ENCODE measurements at places on chromosomes 16 and 17. TPM values are rescaled to one million over a fixed set of nuclear protein-coding genes. Genes with fewer than 3 reads are reported as not detected.

DNA sequence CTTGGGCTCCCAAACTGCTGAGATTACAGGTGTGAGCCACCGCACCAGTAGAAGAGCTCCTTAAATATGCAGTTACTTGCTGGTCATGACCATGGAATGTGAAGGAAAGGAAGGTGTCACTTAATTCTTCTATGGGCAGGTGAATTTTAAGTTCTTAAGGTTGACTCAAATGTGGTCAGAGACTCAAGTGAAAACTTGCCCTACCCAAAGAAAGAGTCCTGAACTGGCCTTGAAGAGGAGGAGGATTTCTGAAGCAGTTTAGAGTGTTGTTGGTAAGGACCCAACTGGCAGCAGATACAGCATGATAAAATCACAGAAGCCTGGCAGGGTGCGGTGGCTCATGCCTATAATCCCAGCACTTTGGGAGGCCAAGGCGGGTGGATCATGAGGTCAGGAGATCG, 29.4 kb downstream of the CHD9 start:
- DNase-seq = no peak

TP53TG3D gene
- total RNA-seq = not detected

DNA sequence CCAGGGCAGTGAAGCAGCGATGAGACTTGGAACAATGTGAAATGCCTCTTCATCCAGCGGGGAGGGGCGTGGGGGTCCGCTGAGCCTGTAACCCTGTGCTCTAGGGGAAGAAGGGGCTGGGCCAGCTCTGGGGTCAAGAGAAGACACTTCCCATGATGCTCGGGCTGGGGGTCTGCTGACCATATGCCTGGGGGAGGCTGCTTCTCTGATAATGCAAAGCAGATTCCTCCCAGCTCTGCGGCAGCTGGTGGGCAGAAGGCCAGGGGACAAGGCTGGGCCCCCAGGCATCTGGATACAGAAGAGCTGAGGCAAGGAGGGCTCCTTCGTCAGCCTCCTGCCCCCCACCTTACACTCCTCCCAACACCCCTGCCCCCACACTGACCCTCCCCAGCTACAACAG, 24.7 kb downstream of the NGFR start:
- DNase-seq = peak; percentile 78

DNA sequence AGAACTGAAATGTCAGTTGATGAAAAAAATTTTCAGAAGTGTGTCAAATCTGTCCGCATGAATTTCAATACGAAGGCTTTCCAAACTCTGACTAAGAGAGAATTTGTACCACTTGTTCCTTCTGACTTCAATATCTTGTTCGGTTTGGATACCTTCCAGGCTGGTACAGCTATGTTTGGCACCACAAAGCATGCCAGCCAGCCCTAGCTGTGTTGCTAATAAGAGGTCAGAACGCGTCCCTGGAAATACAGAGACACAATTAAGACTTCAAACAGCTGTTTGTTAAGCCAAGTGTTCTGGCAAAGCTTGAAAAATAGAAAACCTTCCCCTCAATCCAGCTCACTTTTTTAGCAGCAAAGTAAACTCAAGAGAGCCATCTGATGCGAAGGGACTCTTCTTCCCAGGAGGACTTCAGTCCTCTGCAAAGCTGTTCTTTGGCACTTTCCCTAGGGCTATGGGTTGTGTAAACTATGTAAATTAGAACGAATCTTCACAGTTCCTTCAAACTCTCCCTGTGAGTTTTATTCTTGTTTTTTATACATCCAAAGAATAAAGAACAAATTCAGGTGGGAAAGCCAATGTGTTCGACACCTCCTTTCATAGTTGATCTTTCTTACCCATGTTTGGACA, 35.1 kb downstream of the GRB2 start:
- DNase-seq = no peak

DNA sequence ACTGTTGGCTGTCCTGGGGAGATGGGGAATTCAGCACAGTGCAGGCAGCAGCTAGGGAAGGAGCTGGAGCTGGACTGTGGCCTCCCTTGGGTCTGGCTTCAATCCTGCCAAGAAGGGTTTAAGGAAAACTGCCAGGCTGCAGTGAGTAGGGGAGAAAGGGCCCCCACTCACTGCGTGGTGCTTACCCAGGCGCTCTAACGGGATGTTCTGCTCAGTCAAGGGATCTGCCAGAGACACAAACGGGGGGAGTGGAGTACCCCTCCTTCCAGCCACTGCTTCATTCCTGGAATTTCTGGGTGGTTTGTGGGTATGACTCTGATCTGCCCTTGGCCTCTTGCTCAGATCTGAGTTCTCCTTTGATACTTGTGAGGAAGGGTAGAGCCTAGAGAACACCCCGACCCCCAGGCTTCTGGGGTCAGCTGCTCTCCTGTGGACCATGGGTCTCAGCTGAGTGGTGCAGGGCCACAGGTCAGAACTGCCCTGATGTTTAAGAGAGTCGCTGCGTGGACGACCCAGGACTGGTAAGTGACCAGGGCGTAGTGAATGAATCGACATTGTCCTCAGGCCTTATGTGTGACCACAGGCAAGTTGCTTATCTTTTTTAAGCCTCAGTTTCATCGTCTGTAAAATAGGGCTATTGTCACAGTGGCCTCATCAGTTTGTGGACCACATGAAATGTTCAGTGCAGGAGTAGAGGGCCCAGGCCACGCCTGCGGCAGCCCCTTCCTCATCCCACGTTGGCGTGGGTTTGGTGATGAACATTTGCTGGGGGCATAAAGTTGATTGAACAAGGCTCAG, 9.6 kb downstream of the CRISPLD2 start:
- DNase-seq = no peak

SYT17 gene
- total RNA-seq = 27.6 TPM

SLC52A1 gene
- 5.4 TPM for total RNA-seq

GRCh38 chr16:73793260-73793659, 503.4 kb upstream of the PSMD7 start:
- DNase-seq = no peak

GRCh38 chr17:16286009-16286946, 67.0 kb downstream of the CENPV start:
- peak; percentile 84 for DNase-seq

DNA sequence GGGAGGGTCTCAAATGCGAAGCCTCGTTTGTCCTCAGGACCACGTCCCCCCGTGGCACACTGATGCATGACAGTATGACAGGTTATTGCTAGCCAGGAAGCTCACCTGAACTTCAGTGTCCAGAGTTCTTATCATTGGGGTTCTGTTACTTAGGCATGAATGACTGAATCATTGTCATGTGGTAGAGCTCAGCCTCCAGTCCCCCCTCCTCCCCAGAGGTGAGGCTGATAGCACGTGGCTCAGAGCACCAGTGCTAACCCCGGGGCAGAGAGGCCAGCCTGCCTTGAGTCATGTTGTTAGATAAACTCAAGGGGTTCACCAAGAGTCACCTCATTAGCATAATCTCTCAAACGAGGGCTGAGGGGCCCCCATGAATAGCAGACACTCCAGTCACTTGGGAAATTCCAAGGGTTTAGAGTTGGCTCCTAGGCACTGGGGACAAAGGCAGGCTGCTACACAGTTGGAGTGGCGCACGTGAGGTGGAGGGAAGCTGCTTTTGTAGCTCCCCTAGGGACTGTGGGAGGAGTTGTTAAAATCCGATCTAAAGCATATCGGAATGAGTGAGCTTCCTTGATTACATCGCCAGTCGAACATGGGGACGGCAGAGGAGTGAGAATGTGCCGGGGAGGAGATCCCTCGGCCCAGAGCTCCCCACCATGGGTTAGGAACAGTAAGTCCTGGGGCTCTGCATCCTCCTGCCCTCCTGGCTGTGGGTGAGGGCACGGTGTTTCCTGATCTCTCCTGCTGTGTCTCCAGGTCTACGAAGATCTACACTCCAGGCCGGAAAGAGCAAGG, 18.2 kb downstream of the DHX38 start:
- no peak for DNase-seq

SCNN1G gene
- total RNA-seq = 18.8 TPM

- no peak for DNase-seq
Measured at GRCh38 chr16:3147757-3148104, 12.9 kb downstream of the ZNF213 start.

GRCh38 chr17:69424287-69425041, 10.0 kb downstream of the MAP2K6 start:
- DNase-seq = no peak

KRTAP3-1 gene
- total RNA-seq = not detected

DNA sequence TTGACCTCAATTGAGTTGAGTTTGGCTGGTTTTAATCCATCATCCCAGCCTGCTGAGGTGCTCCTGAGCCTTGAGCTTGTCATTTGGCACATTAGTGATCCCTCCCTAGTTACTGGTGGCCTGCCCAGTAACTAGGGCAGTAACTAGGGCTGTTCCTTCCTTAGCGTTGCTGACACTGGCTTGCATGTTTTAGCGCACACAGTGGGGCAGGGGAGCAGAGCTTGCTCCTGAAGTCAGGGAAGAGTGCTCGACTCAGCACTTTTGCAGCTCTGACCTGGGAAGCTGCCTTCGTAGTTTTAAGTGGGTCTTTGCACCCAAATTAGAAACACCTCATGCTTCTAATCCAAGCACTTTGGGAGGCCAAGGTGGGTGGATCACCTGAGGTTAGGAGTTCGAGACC, 15.7 kb downstream of the CCDC42 start:
- peak; percentile 40 for DNase-seq

AMDHD2 gene
- 36.1 TPM for total RNA-seq

- DNase-seq = no peak
Measured at GRCh38 chr17:49108318-49108717, 24.3 kb upstream of the B4GALNT2 start.

EPN3 gene
- total RNA-seq = 90.7 TPM

CDH1 gene
- 248 TPM for total RNA-seq

- DNase-seq = no peak
Measured at GRCh38 chr16:19850131-19850817, 34.4 kb downstream of the GPRC5B start.

DNA sequence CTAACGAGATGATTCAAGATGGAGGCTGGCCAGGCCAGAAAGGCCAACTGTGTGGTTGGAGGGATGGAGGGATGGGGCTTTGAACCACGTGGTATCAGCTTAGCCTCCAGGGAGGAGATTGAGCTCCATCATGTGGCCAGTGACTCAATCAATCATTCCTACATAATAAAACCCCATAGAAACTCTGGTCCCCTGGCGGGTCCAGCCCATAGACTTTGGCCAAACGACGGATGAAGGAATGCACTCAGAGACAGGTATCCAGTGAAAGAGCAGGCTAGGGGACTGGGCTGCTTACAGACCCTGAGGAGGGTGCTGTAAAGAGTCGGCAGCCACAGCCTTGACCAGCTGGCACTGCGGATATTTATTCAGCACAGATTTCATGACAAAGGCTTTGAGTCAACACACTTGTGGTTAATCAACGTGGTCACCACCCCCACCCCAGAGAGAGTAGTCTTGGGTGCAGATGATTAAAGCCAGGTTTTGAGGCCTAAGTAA, 308.7 kb upstream of the TNRC6C start:
- no peak for DNase-seq

TRPV3 gene
- total RNA-seq = 25.6 TPM

DNA sequence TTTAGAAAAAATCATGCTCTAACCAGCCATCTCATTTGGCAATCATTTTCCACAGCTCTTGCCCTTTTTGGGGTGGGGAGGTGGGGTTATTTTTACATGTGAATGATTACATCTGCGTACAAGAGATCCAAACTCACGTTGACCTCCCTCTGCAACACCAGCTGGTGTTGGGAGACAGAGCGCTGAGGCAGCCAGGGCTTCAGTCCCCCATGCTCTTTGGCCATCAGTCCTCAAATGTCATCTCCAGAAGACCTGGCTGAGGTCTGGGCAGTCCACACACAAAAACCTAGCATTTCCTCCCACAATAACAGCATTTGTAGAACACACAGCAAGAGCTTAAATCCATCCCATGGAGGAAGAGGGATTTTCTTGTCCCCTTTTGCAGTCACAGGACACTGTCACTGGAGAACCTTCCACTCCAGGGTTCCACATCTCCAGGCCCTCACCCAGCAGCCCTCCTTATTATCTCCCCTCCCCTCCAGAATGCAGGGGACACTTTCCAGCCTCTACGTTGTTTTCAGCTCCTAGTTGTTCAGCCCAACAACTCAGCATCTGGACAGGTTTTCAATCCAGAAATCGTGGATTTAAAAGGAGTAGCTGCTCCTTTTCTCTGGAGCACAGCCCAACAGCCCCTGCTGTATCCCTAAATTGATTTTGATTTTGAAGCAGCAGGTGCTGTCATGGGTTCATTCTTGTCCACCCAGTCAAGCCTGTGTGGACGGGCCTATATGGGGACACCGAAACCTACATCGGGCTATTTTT, 21.1 kb downstream of the MEOX1 start:
- DNase-seq = no peak

- no peak for DNase-seq
Measured at GRCh38 chr16:12095275-12096156, 119.0 kb downstream of the SNX29 start.

C17orf78 gene
- total RNA-seq = not detected

DNA sequence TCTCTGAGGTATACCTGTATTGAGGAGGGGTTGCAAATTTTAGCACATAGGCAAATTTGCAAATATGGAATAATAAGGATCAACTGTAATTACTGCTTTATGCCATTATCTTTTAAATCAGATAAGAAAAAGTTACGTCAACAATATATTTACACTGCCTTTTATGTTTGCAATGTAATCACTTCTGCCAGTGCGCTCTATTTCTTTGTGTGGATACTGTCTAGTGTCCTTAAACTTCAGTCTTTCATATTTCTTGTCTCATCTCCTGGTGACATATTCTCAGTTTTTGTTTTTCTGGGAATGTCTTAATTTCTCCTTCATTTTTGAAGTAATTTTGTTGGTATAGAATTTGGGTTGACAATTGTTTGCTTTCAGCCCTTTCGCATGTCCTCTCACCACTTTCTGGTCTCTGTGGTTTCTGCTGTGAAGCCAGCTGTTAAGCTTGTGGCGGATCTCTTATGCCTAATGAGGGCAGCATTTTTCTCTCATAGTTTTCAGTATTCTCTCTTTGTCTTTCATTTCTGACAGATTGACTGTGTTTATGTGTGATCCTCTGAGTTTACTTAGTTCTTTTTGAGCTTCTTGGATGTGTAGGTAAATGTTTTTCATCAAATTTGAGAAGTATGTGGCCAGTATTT, 37.6 kb upstream of the ABCC11 start:
- DNase-seq = no peak

CSF3 gene
- total RNA-seq = not detected
